ENCODE measurements at places on chromosomes 16 and 17. TPM values are rescaled to one million over a fixed set of nuclear protein-coding genes. Genes with fewer than 3 reads are reported as not detected.

Gene SLC13A2
- total RNA-seq: not detected

Gene AOC3
- 0.26 TPM for total RNA-seq

Gene BTBD17
- not detected for total RNA-seq

Gene PRM1
- total RNA-seq: not detected

Gene NPIPB12
- total RNA-seq: 11.0 TPM

Gene ST6GALNAC1
- not detected for total RNA-seq

Gene CCL5
- not detected for total RNA-seq

Gene GPR142
- total RNA-seq: not detected

Gene OR1A1
- total RNA-seq: not detected

Gene CCL3
- total RNA-seq: not detected

Gene HP
- not detected for total RNA-seq

Gene TBC1D3C
- total RNA-seq: 1.3 TPM

Gene MRPS23
- total RNA-seq: 18.5 TPM

Gene LAT
- total RNA-seq: 0.26 TPM

Gene CACNG1
- not detected for total RNA-seq

Gene MAP2K6
- total RNA-seq: 18.2 TPM

Gene CBX4
- total RNA-seq: 13.4 TPM

Gene WNK4
- total RNA-seq: under 0.01 TPM

Gene TTLL6
- under 0.01 TPM for total RNA-seq

Gene HOXB4
- 8.9 TPM for total RNA-seq

Gene OR3A3
- total RNA-seq: not detected

Gene RSKR
- total RNA-seq: 4.1 TPM

Gene SLC5A11
- under 0.01 TPM for total RNA-seq

Gene TBC1D3K
- not detected for total RNA-seq

Gene P2RX1
- total RNA-seq: under 0.01 TPM

Gene GCGR
- total RNA-seq: not detected

Gene TNFSF13
- total RNA-seq: 1.5 TPM

Gene HEATR9
- total RNA-seq: not detected

Gene FGF11
- 0.33 TPM for total RNA-seq

Measured in fibroblast of lung (primary cell).